IMR-90 (cell line): ENCODE measurements at places on chromosomes 4 and X.

- no peak for DNase-seq
Observed at GRCh38 chr4:146235654-146236177, 21.4 kb downstream of the REELD1 start.

- no peak for DNase-seq
Observed at GRCh38 chrX:136193771-136194170, 46.4 kb downstream of the FHL1 start.

GRCh38 chr4:73576381-73576780 lies 43.9 kb downstream of the RASSF6 start:
- peak; percentile 29 for DNase-seq

- DNase-seq, result no peak
Observed at GRCh38 chrX:9401051-9401450, 63.8 kb upstream of the TBL1X start.

GRCh38 chr4:181525634-181526033 lies 717.6 kb upstream of the TENM3 start:
- DNase-seq, result no peak

DNA sequence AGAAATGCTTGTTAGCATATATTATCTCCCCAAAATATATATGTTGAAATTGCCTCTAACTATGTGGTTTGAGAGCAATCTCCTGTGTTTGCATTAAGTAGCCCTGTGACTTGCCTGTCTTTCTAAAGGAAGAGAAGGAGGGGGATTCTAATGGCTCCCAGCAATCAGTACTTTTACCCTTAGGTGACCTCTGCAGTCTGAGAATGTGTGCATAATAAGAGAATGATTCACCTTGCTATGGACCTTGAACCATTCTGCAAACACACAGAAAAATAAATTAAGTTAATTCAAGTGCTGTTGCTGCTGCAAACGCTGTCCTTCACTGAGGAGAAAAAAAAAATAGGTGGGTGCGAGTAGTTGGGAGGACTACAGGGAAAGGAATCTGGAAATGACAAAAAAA lies 322.2 kb downstream of the IQCM start:
- DNase-seq, result no peak

- DNase-seq, result no peak
Observed at GRCh38 chr4:83569429-83569828, 33.5 kb downstream of the GPAT3 start.

- no peak for DNase-seq
Observed at GRCh38 chr4:122091836-122092405, 60.2 kb upstream of the BLTP1 start.

DNA sequence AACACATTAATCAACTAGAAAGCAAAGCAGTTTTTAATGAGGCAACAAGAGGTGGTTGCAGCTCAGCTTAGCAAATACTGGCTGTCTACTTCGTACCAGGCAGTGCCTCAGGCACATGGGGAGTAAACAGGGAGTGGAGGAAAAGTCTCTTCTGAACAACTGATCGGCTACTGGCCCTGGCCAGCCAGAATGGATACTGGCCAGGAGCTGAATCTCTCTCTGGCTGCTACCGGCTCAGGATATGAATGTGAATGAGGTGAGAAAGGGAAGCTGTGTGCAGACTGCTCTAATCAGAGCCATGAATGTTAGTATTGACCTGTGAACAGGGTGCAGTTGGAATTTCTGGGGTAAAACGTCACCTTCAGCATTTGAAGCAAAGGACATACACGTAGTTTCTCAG lies 77.3 kb downstream of the STK32B start:
- no peak for DNase-seq

DNA sequence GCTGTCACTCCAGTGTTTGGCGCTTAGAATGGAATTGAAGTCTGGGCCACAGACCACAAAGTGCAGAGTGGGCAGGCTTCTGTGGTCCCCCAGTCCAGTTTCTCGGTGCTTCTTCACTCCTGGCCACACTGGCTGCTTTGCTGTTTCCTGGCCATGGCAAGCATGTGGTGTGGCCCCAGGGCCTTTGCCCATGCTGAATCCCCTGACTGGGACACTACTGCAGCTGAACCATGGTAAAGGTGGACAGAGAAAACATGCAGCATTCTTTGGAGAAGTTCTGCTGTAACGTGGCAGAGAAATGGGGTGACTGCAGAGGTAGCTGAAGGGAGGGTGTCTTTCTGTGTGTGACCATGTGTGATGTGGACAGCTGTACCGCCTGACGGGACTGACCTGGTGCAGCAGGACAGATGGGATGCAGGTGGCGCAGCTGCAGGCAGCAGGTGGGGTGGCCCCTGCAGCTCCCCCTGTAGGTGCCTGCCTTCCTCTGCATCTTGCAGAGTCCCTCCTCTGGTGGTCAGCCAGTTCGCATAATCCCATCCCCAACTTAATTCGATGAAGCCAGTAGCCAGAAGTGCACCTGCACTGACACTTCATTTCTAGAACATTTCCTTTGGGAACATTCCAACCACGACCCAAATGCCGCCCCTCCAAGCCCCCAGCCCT lies 13.2 kb upstream of the S100P start:
- DNase-seq, result no peak

GRCh38 chrX:50770702-50771101 lies 43.3 kb downstream of the SHROOM4 start:
- no peak for DNase-seq

- peak; percentile 52 for DNase-seq
Observed at GRCh38 chr4:61462451-61463326, 262.6 kb downstream of the ADGRL3 start.

DNA sequence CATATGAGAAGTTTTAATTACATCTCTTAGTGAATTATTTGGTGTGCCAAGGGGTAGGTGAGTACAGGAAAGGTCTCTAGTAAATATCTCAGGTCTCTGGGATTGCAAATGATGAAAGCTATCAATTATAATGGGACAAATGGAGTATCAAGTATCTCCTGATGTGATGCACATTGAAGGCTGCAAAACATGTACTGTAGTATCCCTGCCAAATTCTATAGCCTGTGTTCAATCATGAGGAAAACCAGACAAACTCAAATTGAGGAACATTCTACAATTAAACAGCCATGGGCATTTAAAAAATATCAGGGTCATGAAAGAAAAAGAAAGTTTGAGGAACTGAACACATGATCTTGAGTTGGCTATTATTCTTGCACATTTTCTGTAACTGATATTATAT lies 665.4 kb upstream of the PABPC4L start:
- DNase-seq, result no peak

DNA sequence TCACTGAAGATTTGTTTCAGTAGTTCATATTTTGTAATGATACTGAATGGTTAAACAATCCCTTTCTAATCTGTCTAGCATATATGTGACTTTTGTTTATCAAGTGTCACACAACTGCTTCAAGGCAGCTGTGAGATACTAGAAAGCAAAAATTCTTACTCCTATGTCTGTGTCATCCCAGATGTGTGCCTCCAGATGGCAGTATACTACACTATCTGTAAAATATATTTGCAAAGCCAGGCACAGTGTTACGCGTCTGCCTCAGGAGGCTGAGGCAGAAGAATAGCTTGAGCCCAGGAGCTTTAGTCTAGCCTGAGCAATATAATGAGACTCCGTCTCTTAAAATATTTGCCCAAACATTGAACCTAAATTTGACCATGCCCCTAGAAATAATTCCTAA lies 4.0 kb downstream of the NUDT10 start:
- peak; percentile 40 for DNase-seq

GRCh38 chr4:110629214-110629754 lies 6.4 kb upstream of the PITX2 start:
- no peak for DNase-seq

DNA sequence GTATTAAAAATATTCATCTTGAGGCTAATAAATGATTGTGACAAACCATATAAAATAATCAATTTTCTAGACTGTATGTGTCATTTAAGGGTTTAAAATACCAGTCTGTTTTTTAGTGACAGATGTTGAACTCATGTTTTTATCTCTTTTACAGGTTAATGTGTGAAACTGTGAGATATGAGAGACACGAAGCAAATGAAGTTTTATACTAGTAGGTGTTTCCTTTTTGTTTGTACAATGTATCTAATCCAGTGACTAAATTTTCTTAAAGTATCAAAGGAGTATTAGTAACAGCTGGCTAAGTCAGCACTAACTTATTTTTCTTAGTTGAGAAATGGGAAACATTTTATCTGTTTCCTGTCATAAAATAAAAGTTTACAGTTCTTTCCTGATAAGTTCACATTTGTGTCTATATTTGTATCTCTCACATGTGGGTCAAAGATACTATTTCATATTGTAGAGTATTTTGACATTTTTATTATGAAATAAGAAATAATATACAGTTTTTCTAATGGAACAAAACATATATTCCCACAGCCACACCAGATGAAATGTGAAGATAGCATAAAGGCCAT lies 90.3 kb downstream of the RAPGEF2 start:
- no peak for DNase-seq

GRCh38 chrX:9352243-9352642 lies 112.6 kb upstream of the TBL1X start:
- DNase-seq, result no peak

DNA sequence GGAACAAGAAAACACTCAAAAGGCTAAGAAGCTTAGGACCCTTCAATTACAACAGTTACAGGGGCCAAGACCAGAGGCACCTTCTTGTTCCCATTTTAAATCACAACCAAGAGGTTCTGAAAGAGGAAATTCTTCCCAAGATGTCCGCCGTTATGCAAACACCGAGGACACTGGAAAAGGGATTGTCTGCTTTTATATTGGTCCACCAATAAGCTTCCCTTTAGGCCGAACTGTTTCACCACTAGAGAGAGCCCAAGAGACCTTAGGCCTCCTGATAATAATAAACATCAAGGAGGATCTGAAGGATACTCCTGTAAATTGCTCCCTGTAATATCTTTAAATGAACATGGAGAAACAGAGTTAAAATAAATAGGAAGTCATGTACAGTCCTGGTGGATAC lies 92.6 kb upstream of the NLRP2B start:
- no peak for DNase-seq

- no peak for DNase-seq
Observed at GRCh38 chr4:85368240-85368639, 106.7 kb upstream of the ARHGAP24 start.

GRCh38 chr4:48722509-48723446 lies 57.3 kb downstream of the FRYL start:
- peak; percentile 31 for DNase-seq

DNA sequence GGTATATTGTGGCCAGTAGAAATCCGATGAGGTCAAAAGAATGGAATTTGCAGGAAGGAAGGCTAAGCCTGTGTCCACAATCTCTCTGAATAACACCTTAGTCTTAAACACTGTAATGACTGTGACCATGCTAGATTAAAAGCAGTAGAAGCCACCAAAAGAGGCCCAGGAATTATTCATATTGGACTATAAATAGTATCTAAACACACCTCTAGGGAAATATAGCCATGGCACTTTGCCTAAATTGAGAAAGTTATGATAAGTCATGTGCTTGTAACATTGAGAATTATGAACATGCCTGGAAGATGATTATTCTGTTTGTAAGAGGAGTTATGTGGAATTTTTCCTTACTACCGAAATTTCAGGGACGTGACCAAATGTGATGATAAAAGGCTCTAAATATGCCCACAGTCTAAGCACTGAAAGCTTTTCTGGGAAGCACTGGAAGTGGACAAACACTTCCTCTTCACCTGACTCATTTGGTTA lies 298.5 kb downstream of the KCTD8 start:
- peak; percentile 66 for DNase-seq

- DNase-seq, result peak; percentile 45
Observed at GRCh38 chr4:156799121-156799589, 172.4 kb downstream of the PDGFC start.

GRCh38 chrX:19682712-19683331 lies 167.5 kb upstream of the MAP3K15 start:
- DNase-seq, result peak; percentile 94

DNA sequence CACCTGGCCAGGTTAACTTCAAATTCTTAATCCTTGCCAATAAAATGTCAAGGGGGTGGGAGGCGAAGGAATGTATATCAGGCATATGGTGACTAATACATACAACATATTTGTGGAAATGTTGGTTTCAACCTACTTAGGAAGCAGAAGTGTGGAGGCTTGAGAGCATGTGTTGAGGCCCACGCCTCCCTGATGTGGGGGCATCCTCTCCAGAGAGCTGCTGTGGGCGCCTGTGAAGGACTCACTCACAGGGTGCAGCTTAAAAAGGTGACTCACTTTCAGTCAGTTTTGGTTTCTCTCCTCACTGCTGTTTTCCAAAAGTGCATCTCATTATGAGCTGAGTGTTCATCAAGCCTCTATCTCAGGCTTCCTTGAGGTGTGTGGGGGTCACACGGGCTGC lies 27.5 kb downstream of the LNX1 start:
- DNase-seq, result peak; percentile 89

GRCh38 chrX:49257074-49257790 lies 7.3 kb downstream of the FOXP3 start:
- no peak for DNase-seq

DNA sequence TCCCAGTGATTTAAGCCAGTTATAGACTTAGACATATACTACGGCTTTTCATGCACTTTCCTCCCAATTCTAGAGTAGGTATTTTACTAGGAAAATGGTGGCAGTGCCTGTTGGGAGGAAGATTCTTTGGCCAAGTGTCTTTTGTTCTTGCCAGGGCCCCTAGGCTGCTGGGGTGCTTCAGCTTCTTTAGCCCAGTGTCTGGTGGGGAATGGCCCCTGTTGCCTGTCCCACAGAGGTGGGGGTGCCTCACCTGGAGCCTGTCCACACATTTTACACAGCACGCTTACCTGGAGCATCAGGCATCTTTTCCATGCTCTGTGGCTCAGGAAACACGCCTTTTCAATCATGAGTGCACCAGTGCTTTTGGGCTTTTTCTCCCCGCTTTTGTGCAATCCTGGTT lies 33.2 kb upstream of the MSANTD1 start:
- no peak for DNase-seq

DNA sequence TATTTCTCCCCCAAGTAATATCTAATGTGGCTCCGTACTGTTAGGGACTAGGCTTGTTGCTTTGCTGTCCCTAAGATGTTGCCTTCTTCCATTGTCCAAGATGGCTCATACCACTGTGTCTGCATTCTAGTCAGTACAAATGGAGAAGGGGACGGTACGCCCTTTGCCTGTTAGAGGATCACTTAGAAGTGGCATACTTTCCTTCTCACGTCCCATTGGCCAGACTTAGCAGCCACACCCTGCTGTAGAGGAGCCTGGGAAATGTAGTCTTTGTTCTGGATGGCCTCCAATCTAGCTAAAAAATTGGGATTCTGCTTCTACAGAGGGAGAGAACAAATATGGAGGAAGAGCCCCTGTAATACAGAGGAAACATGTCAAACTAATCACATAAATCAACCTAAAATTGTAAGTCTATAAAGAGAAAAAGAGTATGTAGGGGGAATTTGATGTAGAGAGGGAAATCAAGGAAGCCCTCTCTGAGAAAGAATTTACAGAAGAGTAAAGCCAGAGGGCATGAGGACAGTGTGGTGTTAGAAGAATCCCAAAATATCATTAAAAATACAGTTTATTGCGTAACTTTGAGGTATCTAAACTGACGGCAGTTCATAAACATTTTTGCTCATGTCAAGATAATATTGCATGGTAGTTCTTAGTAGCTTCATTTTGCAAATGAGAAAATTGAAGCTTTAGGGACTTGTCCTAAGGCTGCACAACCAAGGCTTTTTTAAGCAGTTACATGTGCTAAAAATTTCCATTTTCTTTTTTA lies 15.1 kb downstream of the PRIMPOL start:
- DNase-seq, result peak; percentile 18

- no peak for DNase-seq
Observed at GRCh38 chr4:2280531-2281300, 18.8 kb upstream of the MXD4 start.
